Stimulated activated CD4-positive, alpha-beta T cell treated with anti-CD3 and anti-CD28 coated beads, Interleukin-2, amount 100 ng/mL, for 4 hours (primary cell): ENCODE measurements at places on chromosomes 4 and X.

GRCh38 chr4:76504613-76505465 is 69.8 kb downstream of the SHROOM3 start:
- DNase-seq = no peak

DNA sequence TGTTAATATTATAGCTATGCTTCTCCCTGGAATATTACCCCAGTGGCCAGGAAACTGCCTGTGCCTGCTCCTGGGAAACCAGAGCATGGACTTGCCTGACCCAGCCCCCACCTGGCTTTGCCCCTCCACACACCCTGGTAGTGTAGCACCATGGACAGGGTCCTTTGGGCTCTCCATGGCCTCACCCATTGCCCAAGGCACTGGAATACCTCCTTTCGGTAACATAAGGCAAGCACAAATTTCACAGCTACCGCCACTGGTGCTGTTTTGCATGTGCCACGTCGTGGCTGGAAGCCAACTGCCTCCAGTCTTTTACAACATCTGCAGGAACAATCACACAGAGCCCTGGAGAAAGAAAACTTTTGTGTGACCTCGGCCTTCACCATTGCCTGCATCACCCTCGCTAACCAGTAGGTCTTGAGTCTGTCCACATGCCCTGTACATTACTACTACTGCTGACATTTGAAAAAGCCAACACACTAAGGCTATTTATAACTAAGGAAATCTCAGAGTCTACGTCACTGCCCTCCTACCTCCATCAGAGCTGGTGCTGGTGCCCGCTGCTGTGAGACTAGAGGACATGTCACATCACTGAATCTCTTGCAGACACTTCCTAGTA is 47.7 kb downstream of the HPGD start:
- no peak for DNase-seq

DNA sequence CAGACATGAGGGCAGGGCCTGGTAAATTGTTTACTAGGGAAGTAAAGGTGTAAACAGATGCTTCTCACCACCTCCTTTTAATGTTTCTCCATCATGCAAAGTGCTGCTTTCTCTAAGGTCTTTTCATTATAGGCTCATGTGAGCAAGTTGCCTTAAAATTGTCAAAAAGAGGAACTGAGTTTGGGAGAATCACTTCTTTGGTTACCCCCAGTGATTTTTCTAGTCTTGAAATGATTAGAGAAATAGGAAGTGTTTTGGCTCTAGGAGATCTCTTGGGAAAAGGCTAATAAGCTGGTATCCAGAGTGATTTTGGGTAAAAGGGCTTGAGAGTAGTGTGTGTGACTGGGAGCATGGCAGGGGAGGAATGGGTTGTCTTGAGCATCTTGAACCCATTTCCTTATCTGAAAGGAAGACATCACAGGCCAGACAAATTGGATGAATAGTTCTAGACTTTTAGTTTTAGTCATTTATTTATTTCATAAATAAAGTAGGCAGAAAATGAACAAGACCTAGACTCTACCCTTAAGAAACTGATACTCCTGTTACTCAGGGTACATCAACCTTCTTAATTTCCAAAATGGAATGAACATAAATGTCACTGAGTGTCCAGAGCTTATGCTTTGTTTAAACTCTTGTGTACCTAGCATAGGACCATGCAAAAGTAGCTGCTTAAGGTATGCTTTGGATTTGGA is 14.2 kb downstream of the GRPR start:
- no peak for DNase-seq

- DNase-seq = no peak
Observed at GRCh38 chr4:69830560-69831269, 29.2 kb downstream of the SULT1E1 start.
